ENCODE measurements at places on chromosomes 1 and 21. TPM values are rescaled to one million over a fixed set of nuclear protein-coding genes. Genes with fewer than 3 reads are reported as not detected.
A peak's percentile ranks its signal among the peaks of the same experiment; 100 is the strongest.

Gene LCE4A
- total RNA-seq: not detected

Gene RGS4
- total RNA-seq: 10.7 TPM

Gene RIPK4
- total RNA-seq: 0.09 TPM

GRCh38 chr1:246566128-246566812, at the start of the genes CNST and TFB2M:
TSS of gene CNST (plus strand) at chr1:246566456. CDS start at chr1:246591563, 25,107 bp downstream.
TSS of gene TFB2M (minus strand) at chr1:246566261. CDS start at chr1:246566138, 123 bp downstream.
- DNase-seq: peak; percentile 98

GRCh38 chr1:8736927-8737326, 80.5 kb downstream of the RERE start:
- no peak for DNase-seq

GRCh38 chr1:182680901-182681567, 3.4 kb downstream of the RGS8 start:
- no peak for DNase-seq

DNA sequence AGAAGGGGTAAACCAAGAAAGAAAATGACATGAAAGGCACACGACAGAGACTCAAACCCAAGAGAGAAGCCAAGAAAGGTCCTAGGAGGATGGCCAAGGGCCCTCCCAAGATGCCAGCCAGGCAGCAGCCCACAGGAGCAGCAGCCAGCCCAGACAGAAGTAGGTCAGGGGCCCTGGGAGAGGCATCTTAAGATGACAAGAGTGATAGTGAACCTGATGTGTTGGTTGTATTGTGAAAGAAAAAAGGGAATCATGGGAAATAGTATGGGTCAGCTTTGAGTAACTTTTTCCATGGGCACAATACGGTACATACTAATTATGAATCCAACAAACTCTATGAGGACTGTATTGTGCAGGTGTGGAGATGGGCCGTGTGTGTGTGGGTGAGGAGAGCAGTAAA, 3.3 kb downstream of the CCSAP start:
- DNase-seq: no peak

DNA sequence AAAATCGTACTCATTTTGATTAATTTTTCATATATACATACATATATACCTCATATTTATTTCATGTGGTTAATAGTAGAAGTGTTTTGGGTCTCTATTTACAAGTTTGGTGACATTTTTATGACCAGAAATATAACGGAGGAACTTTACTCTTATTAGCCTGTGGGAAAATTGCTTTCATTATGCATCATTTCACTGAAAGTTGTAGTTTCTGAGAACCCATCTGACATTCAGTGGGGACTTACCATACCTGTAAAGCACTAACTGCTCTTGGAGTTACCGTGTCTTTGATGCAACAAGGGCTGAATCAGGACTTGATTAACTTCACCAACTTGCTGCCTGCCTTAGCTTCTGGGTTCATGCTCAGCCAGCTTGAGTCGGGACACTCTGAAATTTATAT, 49.9 kb upstream of the ITPKB start:
- DNase-seq: no peak

Gene AMIGO1
- 15.6 TPM for total RNA-seq

DNA sequence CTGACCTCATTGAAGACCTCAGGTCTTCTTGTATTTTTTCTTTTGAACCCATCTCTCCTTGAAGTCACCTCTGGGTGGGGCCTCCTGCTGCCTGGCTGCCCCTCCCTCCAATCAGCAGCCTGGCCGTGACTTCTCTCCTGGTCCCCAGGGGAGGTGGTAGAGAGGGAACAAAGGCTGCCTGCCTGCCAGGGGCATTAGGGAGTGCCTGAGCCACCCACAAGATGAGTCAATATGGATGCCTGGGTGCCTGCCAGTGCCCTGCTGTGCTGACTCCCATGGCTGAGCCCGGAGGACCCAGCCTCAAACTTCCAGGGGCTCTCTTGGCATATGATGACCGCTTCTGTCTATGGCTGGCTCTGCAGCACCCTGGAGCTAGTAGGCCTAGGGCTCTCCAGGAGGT, 5.3 kb upstream of the CDCP2 start:
- no peak for DNase-seq

DNA sequence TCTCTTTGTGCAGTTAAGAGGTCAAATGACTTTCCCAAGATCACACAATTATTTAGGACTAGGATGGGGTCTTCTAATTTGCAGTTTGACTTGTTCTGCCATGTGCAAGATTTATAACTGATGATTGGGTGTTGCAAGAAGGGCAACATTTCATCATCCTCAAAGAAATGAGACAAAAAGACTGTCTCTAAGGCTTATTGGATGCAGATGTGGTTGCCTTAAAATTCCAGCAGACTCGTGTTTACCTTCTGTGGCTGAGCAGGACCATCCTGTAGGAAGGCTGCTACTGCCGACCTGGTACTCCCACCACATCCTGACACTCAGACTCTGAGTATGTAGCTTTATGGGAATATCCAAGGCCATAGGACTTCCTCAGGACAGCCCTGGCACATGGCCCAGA, 99.9 kb upstream of the SGIP1 start:
- no peak for DNase-seq

- DNase-seq: no peak
Observed at GRCh38 chr21:38389896-38390295, 108.4 kb downstream of the ERG start.

- no peak for DNase-seq
Observed at GRCh38 chr1:204618148-204618760, 67.3 kb downstream of the LRRN2 start.

DNA sequence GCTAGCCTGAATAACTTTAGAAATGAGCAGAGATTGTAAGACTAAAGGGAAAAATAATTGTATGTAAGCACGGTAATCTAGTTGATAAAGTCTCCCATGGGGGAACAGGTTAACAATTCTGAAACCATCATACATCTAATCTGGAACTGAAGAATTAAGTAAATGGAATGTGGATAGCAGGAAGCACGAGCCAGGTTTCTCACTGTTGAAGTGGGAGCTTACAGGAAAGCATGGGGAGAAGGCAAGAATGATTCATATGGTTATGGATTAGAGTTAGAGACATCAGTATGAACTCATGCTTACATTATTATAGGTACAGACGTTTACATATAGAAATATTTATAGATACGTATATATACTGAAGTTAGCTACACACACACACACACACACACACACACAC, 83.0 kb downstream of the LEPR start:
- no peak for DNase-seq

Gene ATP13A2
- total RNA-seq: 40.8 TPM

GRCh38 chr21:27122686-27123085, 155.8 kb upstream of the ADAMTS5 start:
- DNase-seq: no peak

- no peak for DNase-seq
Observed at GRCh38 chr1:202005958-202006357, 4.4 kb upstream of the ELF3 start.

- DNase-seq: no peak
Observed at GRCh38 chr1:236168716-236169429, 26.5 kb downstream of the GPR137B start.

DNA sequence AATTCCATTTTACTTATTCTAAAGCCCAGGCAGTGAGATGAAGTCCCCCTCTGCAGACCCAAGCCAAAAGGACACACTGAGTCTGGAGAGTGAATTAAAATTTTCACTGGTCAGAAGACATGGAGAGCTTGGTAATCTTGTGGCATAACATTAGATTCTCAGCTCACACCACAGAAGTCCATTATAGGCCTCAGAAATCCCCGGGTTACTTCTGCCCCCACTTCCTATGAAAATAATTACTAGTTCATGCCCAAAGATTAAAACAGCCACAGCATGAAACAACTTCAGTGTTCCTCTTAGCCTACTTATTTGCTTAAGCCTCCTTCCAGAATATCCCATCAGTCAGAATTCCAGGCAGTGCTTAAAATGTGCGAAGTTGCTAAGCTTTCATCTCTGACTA, 123.3 kb downstream of the ZC3H11B start:
- no peak for DNase-seq

Gene LCE1C
- not detected for total RNA-seq

- DNase-seq: no peak
Observed at GRCh38 chr1:225774281-225775147, 3.1 kb upstream of the SRP9 start.

- DNase-seq: no peak
Observed at GRCh38 chr1:248622570-248623001, 12.3 kb downstream of the OR2T11 start.

DNA sequence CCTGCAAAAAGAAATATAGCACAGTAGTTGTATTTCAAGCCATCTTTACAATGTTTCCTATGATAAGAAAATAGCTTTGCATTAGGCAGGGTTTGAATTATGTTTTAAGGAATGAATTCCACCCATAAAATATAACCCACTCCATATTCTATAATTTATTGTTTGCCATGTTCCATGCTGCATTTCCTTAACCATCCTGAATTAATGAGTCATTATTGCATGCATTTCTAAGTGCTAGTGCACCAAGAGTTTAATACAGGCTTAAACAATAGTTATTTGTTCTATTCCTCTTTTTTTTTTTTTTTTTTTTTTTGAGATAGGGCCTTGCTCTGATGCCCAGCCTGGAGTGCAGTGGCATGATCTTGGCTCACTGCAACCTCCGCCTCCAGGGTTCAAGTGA, 45.2 kb downstream of the MIGA1 start:
- DNase-seq: no peak

Gene COG2
- total RNA-seq: 21.2 TPM

DNA sequence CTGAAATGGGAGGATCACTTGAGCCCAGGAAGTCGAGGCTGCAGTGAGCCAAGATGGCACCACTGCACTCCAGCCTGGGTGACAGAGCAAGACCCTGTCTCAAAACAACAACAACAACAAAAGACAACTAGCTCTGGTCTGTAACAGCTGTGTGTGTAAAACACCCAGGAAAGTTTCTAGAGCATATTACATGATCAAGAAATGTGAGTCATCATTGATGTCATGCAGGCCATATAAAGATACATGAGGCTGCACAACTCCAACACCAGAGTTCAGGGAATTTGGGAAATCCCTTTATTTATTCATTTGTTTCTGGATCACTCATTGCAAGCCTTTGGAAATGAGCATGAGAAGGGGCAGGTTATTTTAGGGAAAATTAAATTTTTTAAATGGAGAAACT, 50.3 kb upstream of the CTPS1 start:
- no peak for DNase-seq

DNA sequence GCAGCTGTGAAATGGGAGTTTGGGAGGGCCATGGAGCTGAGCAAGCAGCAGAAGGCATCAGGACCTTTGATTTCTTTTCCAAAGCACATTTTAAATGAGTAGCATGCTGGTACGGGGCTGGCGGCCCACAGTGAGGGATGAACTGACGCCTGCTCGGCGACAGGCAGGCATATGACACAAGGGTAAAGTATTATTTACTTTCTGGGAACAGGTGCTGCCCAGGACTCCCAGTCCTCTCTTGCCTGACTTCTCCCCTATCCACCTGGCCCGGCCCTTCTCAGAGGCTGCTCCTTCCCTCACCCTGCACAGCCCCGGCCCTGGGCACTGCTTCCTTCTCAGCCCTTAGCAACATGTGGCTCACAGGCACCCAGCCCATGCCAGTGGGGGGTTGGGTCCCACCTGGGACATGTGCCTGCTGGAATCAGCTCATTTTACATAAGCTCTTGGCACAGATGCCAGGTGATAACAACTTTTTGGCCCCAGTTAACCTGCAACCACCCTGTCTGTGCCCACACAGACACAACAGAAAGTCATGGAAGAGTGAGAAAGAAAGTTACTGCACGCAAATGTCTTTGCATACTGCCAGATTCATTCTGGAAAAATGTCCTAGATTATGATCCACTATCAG, 112.3 kb upstream of the GADD45A start:
- no peak for DNase-seq

Gene HFM1
- 2.3 TPM for total RNA-seq

- DNase-seq: peak; percentile 79
Observed at GRCh38 chr21:45975020-45975666, 6.4 kb upstream of the COL6A1 start.

- DNase-seq: peak; percentile 74
Observed at GRCh38 chr1:119743776-119744597, 24.7 kb downstream of the HMGCS2 start.

Gene DENND2D
- total RNA-seq: 14.6 TPM

- DNase-seq: no peak
Observed at GRCh38 chr1:107678993-107679392, 286.0 kb downstream of the VAV3 start.

DNA sequence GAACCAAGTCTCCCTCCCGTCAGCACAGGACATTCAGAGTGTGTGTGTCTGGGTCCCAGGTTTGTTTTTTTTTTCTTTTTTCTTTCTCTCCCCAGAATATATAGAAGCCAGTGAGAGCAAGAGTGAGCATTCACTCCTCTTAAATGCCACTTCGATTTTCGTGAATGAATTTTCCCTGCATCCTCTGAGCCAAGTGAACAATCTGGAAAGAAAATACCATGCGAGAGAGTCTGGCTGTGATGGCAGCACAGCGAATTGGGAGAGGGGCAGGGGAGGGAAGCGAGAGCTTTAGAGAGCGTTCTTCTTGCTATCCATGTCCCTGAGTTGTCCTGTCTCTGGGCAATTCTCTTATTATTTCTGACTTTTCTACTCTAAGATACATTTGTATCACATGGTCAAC, 76.0 kb upstream of the RAB3GAP2 start:
- DNase-seq: no peak

DNA sequence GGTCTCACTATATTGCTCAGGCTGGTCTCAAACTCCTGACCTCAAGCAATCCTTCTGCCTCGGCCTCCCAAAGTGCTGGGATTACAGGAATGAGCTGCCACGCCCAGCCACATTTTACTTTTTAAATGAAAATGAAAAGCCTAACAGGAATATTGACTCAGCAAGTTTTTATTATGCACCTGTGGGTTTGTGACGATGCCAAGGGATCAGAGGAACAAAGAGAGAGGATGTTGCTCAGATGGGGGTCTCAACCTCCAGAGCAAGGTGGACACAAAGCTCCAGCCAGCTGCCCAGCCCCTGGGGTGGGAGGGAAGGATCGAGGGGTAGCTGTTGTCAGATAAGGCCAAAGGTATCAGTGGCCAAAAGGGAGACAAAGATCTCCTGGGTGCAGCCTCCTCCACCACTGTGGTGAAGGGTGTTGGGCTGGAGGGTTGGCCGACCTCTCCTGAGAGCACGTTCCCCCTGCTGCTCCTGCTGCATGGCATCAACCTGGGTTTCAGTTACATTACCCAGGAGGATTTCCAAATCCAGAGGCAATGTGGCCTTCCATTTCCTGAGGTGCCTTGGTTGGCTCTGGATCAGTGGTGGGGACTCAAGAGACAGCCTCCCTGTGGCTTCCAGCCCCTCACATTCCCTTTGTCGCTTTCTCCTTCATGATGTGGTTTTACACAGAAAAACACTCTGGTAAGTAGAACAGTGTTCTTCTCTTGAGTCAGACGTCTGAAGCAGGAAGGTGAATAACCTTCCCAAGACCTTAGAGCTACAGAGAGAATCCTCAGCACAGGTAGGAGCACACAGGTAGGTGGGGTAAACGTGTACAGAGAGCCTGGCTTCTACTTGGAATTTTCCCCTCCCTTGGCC, 34.2 kb downstream of the ZNF496 start:
- no peak for DNase-seq

- DNase-seq: no peak
Observed at GRCh38 chr1:155210314-155211104, 2.0 kb downstream of the MTX1 start.
